ENCODE measurements at places on chromosomes 7 and 10. TPM values are rescaled to one million over a fixed set of nuclear protein-coding genes. Genes with fewer than 3 reads are reported as not detected.

TWIST1 gene
- 0.87 TPM for total RNA-seq

UTF1 gene
- not detected for total RNA-seq

MIOS gene
- total RNA-seq, result 26.2 TPM

METTL27 gene
- 4.4 TPM for total RNA-seq

GLUD1 gene
- 180 TPM for total RNA-seq

SLC16A12 gene
- total RNA-seq, result not detected

SNX10 gene
- total RNA-seq, result 1.2 TPM

C10orf71 gene
- not detected for total RNA-seq

CLCN1 gene
- not detected for total RNA-seq

PNLIPRP3 gene
- not detected for total RNA-seq

POR gene
- 90.2 TPM for total RNA-seq
